ENCODE measurements at places on chromosomes 2 and 18.

GRCh38 chr2:37282746-37283145, 41.9 kb downstream of the PRKD3 start:
- no peak for DNase-seq

GRCh38 chr2:2586068-2586776, 255.1 kb upstream of the MYT1L start:
- DNase-seq, result no peak

DNA sequence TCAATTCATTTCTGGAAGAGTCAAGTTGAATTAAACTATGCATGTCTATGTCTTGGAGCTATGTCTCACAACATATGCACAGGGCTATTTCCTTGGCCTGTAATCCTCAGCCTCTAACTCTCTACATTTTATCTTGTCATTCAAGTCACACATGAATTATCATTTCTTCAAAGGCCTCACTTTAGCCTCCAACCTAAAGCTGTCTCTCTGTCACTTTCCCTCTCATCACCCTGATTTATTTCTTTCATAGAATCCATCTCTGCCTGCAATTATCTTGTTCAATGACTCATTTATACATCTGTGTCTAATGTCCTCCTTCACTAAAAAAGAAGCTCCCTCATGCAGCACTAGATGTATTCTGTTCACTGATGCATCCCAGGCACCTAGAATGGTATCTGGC, 614.2 kb upstream of the REG3G start:
- DNase-seq, result no peak

GRCh38 chr2:207253666-207254345, 88.1 kb upstream of the KLF7 start:
- DNase-seq, result no peak

DNA sequence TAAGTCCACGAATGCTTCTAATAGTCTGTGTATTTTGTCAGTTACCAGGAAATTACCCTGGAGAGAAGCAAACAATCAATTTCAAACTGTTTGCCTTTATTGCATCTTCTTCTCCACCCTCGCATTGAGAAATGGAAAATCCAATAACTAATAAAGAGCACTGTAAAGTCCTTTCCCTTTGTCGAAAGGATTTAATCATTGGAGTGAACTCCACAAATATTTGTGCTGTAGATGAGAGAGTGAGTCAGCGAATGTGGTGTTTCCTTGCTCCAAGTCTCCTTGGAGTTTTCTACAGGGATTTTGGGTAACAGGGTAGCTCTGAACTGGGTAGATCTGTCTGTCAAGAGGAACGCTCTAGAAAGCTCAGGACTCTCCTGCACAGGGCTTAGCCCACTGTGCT, 240.2 kb downstream of the KCNS3 start:
- DNase-seq, result no peak

DNA sequence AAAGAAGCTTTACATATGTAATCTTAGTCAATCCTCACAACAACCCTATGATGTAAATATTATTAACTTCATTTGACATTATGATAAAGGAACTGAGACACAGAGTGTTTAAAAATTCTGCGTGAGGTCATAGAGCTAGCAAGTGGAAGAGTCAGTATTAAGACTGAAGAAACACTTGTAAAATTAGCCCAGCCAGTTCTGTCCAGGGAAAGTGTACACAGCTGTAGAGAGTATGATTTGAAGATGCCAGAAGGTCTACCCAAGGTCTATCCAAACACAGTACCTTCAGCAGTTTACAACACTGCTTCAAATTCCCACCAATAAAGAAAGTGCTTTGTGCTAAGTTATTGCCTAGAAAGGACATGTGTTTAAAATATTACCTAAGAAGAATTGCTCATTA, 51.7 kb upstream of the ITPRID2 start:
- DNase-seq, result no peak

DNA sequence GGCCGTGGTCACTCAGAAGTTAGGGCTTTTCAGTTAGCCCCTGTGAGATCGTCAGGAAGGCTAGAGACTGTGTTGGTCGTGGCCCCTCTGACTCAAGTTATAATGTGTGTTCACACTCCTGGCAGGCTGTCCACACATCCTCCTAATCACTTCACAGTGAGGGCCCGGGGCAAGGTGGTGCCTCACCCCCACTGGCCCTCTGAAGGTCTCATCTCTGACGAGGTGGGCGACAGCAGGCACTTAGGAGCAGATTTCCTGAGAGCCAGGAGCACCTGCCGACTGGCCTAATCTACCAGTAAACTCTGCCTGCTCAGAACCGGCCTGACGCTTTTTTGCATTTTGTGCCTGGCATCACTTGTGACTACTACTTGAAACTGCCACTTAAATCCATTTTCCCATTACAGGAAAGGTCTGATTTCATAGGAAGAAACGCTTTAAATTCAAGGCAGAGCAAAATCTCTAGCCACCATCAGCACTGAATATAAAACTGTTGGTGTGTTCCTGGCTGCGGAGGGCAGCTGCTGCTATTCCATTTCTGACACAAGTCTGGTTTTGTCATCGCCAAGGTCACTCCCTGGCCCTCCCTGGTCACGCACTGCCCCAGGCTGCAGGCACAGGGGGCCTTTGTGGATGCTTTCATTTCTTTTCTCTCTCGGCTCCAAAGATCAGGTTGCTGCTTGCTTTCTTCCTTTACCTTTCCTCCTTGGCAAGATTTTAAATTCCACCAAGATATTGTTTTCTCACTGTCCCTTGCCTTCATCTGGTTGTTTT, 48.0 kb downstream of the RAB12 start:
- DNase-seq, result peak; percentile 92

- DNase-seq, result no peak
Measured at GRCh38 chr18:76496194-76496890, 1.3 kb upstream of the ZNF516 start.

DNA sequence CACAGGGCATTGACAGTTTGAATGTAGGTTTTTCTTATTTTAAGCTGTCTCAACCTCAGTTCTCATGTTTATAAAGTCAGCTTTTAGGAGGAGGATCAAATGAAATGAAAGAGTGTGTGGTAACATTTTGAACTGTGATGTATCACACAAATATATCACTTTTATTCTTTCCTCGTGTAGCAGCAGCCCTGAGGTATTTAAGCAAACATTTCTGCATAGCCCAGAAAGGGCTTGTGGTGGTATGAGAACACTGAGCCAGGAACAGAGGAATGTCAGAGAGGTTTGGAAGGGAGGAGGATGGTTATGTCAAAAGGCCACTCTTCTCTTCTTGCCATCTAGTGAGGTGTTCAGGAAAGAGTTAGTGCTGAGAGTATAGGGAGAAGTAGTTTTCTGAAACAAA, 150.2 kb downstream of the PARD3B start:
- no peak for DNase-seq

DNA sequence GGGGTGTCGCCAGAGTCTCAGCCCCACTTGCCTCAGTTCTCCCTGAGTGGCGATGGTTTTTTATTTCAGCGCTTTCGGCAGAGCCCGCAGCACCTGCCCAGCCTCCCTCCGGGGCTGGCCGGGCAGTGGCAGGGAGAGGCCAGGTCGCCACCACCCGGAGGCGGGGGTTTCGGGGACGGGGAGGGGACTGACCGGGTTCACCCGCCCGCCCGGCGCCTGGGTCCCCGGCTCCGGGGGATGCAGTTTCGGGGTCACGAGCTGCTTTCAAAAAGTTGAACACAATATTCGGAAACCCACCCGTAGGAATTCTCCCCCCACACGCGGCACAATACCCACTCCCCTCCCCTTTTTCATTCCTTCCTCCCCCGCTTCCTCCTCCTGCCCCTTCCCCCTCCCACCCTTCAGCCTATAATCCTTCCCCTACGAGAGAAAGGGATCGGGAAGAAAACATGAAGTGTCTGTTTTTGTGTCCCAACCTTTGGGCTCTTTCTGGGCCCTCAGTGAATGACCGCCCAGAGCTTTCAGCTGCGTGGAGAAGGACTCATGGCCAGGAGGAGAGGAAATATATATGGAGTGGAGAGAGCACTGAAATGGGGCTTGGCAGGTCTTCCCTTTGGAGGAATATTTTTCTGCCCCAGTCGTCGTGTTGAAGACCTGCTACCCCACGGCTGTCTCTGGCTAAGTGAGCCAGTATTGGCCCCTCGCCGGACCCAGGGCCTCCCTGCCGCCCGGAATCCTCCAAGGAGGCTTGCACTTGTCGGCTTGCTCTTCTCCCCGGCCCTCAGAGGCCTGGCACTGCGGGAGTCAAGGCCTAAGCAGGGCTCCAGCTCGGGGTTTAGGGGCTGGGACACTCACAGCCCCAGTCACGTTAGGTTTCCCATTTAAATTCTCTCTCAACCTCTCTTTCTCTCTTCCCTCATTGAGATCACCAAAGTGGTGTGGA, 2.1 kb upstream of the SIX3 start:
- DNase-seq, result no peak

GRCh38 chr2:55490554-55490953, 29.0 kb upstream of the CFAP36 start:
- peak; percentile 16 for DNase-seq

- DNase-seq, result peak; percentile 86
Measured at GRCh38 chr2:98334439-98335078, 11.7 kb upstream of the CNGA3 start.

DNA sequence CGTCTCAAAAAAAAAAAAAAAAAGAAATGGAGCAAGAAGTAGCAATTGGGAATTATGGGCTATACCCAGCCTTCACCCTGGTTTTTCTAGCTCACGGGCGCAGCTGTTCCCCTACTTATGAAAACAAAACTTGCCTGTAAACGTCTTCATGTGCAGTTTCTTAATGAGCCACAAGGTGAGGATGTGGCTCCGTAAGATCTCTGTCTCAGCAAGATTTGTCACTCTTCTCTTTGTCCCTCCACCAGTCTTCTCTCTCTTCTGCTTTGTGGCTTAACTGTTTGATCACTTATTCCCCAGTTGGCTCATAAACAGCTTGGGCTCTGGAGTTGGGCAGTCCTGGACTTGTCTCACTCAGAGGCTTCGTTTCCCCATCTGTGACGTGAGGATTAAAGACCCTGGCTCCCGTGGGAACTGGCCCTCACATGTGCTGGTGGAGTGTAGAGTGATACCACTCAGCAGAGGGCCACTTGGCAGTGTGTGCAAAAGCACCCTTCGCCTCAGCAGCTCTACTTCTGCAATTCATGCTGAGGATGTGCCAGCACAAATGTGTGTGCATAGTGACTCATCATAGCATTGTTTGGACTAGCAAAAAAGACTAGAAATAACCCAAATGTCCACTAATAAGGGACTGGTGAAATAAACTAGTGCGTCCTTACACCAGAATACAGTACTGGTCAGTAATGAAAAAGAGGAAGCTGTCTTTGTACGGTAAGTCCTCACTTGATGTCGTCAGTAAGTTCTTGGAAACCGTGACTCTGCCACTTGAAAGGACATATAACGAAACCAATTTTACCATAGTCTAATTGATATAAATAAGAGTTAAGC, 8.7 kb downstream of the CEP68 start:
- peak; percentile 96 for DNase-seq

GRCh38 chr2:97849881-97850528, 136.6 kb downstream of the ZAP70 start:
- DNase-seq, result no peak

GRCh38 chr2:174634130-174635014, 36.8 kb upstream of the WIPF1 start:
- no peak for DNase-seq

- no peak for DNase-seq
Measured at GRCh38 chr2:11748018-11748860, 1.8 kb downstream of the LPIN1 start.

DNA sequence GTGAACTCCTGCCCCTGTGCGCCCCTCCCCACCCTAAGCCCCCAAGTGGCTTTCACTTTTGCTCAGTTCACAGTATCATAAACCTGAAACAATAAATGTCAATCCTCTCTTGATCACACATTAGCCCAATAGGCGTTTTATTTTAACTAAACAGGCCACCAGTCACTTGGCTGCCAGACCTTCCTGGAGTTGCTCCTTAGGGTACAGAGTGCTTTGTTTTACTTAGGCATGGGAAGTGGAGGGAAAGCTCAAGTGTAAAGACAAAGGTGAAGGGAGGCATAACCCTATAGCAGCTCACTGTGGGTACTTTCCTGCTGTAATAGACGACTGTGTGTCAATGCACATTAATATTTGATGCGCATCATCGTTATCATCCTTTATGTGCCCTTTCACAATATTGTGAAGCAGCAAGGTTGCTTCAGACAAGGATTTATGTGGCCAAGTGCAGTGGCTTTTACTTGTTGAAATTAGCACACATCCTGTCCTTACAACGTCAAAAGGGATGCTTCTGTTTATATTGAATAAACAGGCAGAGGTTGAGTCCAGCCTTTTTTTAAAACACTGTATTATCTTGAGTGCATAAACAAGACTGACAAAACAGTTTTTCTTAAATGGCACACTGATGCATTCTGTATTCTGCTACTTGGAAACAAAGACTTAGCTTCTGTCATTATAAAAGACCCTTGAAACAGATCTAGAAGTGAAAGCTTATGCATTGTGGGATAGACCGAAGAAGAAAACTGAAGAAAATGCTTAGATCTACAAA, 168.5 kb downstream of the TMEFF2 start:
- DNase-seq, result no peak

DNA sequence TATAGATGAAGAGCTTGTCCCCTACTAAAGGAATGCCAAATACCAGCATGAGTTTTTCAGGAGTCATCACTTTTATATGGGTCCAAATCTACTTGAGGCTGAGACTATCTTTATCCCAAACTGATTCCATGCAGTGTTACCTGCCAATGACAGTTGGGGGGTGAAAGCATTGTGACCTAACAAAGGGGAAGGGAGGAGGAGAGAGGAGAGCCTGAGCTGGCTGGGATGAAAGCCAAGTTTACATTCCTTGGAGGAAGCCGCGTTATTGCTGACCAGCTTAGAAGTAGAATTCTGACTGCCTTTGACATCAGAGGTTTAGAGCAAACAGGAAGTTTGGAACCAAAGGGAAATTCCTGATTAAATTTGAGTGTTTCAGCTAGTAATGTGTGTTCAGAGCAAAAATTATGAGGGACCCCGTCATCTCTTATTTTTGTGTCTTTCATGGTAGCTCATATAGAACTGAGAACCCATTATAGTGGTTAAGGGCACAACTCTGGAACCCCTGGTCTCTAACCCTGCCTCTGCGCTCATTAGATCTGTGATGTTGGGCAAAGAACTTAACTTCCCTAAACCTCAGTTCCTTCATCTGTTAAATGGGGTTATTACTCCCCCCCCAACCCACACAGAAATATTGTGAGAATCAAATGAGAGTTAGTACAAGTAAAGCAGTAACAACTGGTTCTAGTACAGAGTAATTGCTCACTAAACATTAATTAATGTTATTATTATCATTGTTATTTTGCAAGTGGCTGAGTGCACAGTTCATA, 199.3 kb upstream of the EPAS1 start:
- DNase-seq, result no peak

Data from DMS79 (cell line).